Neural crest cell (in vitro differentiated cells): ENCODE measurements at places on chromosomes 6 and 20. TPM values are rescaled to one million over a fixed set of nuclear protein-coding genes. Genes with fewer than 3 reads are reported as not detected.
A peak's percentile ranks its signal among the peaks of the same experiment; 100 is the strongest.

PAX1 gene
- not detected in 2 replicates for total RNA-seq

DNA sequence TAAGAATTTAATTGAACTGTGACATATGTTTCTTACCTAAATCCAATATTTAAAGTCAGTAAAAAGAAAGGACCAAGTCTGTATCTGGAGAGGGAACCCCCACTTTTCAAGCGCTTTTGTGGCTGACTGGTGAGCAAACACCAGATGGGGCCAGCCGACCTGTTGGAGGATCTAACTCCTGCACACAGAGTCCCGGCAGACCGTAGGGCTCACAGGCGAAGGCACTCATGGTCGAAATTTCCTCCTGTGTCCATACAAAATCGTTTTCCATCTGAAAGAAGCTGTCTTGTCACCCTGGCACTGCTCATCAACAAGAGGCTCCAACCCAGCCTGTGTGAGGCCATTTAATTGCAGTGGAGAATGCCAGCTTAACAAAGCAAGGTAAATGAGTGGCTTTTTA, 94.0 kb downstream of the SCML4 start:
- H3K4me3 ChIP-seq: no peak overlapping the region
- H3K4me1 ChIP-seq: peaks cover 5% of the 10 kb centered on the region
- no peak for DNase-seq
- H3K36me3 ChIP-seq: no peaks in the 10 kb centered on the region
- H3K27me3 ChIP-seq: no peaks in the 10 kb centered on the region

OR2J3 gene
- not detected in 2 replicates for total RNA-seq

MRAP2 gene
- 0.93 and 1.4 TPM in 2 replicates for total RNA-seq

GRCh38 chr6:154112181-154112809, 73.3 kb downstream of the OPRM1 start:
- no peaks in the 10 kb centered on the region for H3K4me1 ChIP-seq
- no peaks in the 10 kb centered on the region for H3K27me3 ChIP-seq
- H3K4me3 ChIP-seq: no peak overlapping the region

KIAA1586 gene
- total RNA-seq: 38.2 and 39.8 TPM in 2 replicates

DNA sequence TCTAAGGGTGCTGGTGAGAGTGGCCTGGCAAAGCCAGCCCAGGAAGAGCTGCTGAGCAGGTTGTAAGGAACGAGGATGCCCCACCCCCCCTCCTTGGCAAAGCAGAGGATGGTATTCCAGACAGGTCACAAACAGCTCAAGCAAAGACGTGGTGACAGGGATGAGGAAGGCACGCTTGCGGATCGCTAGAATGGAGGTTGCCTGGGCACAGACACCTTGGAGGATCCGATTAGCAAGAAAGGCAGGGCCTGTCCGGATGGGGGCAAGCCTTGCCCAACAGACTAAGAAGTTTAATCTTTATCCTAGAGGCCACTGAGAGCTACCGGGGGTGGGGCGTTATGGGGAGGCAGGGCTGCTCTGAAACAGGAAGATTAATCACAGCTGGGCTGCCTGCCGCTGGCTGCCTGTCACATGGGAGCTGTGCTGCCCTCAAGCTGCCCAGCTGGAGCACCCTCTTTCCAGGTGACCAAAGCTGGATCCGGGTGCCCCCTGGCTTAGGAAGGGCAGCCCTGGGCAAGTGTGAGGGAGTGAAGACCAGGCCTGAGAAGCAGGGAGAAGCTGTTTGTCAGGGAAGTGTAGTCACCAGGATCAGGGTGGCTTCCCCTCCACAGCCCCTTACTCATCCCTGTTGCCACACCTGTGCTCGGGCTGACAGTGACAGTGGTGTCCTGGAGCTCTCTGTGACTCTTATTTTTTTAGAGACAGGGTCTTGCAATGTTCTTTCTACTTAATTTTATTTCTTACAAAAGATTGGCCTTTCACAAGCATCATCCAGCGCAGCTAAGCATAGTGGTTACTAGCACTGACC, 9.1 kb upstream of the MAPK13 start:
- H3K4me3 ChIP-seq: no peak overlapping the region
- H3K27ac ChIP-seq: no peak overlapping the region
- H3K4me1 ChIP-seq: no peaks in the 10 kb centered on the region
- H3K27me3 ChIP-seq: no peaks in the 10 kb centered on the region

DNA sequence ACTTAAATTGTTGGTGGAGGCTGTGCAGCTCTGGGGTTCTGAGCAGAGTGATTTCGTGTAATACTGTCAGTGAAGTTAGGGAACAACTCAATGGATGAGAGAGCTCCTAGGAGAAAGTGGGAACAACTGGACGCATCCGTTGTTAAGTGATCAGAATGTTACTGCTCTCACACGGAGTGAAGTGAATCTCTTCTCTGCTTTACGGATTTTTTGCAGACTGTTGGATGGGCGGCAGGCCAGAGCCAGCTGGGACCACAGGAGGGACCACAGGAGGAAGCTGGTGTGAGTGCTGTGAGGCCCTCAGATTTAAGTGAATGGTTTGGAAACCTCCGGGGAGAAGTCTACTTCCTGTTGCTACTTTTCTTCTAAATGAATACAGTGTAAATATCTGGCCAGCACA, 23.7 kb upstream of the PPP1R14C start:
- H3K36me3 ChIP-seq: peaks cover 5% of the 10 kb centered on the region
- H3K4me3 ChIP-seq: no peak overlapping the region

DNA sequence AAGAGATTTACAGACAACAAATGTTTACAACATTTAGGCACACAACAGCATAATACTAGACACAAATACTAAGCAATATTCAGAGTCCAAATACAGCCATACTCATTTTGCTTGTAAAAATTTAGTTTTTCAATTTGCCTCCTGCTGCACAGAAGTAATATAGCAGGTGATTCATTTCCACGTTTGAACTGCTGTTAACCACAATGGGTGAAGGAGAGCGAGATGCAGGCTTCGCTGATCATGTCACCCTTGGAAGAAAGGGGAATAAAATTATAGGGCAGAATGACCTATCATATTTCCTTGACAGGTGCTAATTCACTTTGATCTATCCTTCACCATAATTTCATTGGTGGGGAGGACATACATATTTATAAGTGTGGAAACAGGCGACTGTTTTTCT, 643.8 kb upstream of the AGPAT4 start:
- no peaks in the 10 kb centered on the region for H3K4me1 ChIP-seq
- no peaks in the 10 kb centered on the region for H3K27me3 ChIP-seq
- DNase-seq: no peak

ELOVL4 gene
- total RNA-seq: 9.0 and 10.1 TPM in 2 replicates

- peaks cover 27% of the 10 kb centered on the region for H3K27me3 ChIP-seq
- H3K4me1 ChIP-seq: no peaks in the 10 kb centered on the region
- H3K4me3 ChIP-seq: no peak overlapping the region
- no peak for DNase-seq
Observed at GRCh38 chr6:170108890-170109587, 181.8 kb downstream of the DLL1 start.

GRCh38 chr20:4720041-4720976, 1.4 kb upstream of the PRND start:
- peak; percentile 72 for DNase-seq
- H3K36me3 ChIP-seq: no peaks in the 10 kb centered on the region
- no peaks in the 10 kb centered on the region for H3K27me3 ChIP-seq
- H3K4me1 ChIP-seq: peaks cover 17% of the 10 kb centered on the region

SLC35F1 gene
- total RNA-seq: 41.4 and 43.1 TPM in 2 replicates

- no peak overlapping the region for H3K4me3 ChIP-seq
- no peak overlapping the region for H3K27ac ChIP-seq
- no peak for DNase-seq
- peaks cover 2% of the 10 kb centered on the region for H3K27me3 ChIP-seq
- H3K36me3 ChIP-seq: no peaks in the 10 kb centered on the region
Observed at GRCh38 chr6:34020807-34021553, 124.9 kb downstream of the GRM4 start.

- H3K4me3 ChIP-seq: peak overlapping the region; percentile 95
- peaks cover 24% of the 10 kb centered on the region for H3K4me1 ChIP-seq
- H3K27ac ChIP-seq: no peak overlapping the region
- H3K36me3 ChIP-seq: no peaks in the 10 kb centered on the region
- H3K27me3 ChIP-seq: peaks cover 49% of the 10 kb centered on the region
Observed at GRCh38 chr20:37693242-37693634, 592 bp upstream of the CTNNBL1 start.

DNA sequence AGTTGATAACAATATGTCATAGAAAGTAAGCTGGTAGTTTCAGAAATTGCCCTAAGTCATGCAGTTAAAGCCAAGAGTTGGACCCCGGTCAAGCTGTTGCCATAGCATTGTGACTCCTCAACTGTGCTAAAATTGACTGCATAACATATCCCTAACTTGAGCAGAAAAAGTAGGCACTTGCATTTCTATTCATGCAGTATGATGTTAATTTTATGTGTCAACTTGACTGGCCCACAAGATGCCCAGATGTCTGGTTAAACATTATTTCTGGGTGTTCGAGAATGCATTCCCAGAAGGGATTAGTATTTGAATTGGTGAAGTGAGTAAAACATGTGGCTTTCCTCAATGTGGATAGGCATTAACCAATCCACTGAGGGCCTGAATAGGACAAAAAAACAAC, 136.4 kb downstream of the GPR63 start:
- no peak overlapping the region for H3K27ac ChIP-seq
- H3K4me1 ChIP-seq: no peaks in the 10 kb centered on the region
- no peaks in the 10 kb centered on the region for H3K36me3 ChIP-seq
- H3K4me3 ChIP-seq: no peak overlapping the region
- H3K27me3 ChIP-seq: peaks cover 9% of the 10 kb centered on the region
- no peak for DNase-seq

TOX2 gene
- 3.3 and 4.1 TPM in 2 replicates for total RNA-seq

DNA sequence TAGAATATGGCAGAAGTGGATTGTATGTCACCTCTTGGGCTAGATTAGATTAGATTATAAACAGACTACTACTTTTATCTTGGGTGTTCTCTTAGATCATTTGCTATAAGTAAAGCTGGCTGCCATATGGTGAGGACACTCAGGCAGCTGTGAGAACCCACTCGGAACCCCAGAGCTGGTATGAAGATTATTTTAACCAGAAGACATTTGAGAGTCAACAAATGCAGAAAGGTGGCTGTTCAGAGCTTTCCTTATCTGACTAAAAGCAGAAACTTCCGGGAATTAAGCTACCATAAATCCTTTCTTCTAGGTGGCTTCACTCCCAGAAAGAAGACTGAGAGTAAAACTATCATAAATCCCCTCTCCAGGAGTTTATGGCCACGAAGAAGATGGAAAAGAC, 91.9 kb downstream of the RNGTT start:
- H3K4me3 ChIP-seq: no peak overlapping the region
- H3K27ac ChIP-seq: no peak overlapping the region
- no peaks in the 10 kb centered on the region for H3K4me1 ChIP-seq
- no peaks in the 10 kb centered on the region for H3K36me3 ChIP-seq
- no peak for DNase-seq

DNA sequence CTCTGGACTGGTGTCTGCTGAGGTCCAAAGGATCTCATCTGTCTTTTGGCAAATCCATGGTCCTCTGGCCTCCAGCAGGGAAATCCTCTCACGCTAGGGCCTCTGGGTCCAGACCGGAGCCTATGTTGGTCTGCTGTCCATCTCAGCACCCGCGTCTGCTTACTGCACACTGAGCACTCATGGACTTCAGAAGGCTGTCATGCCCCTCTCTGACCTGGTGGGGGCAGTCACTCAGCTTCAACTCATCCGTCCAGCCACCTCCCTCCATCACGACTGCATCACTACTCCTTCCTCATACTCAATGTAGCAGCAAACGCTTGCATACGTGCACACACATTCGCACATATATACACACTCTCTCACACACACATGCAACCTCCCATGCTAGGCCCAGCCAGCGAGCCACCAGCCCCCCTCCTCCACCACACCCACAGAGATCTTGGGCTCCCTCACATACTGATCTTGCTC, 33.3 kb downstream of the GABRR2 start:
- no peaks in the 10 kb centered on the region for H3K4me1 ChIP-seq
- H3K27me3 ChIP-seq: no peaks in the 10 kb centered on the region
- H3K27ac ChIP-seq: no peak overlapping the region
- no peaks in the 10 kb centered on the region for H3K36me3 ChIP-seq

- no peak overlapping the region for H3K4me3 ChIP-seq
- DNase-seq: no peak
Observed at GRCh38 chr20:38875175-38875993, 50.8 kb upstream of the FAM83D start.

DNA sequence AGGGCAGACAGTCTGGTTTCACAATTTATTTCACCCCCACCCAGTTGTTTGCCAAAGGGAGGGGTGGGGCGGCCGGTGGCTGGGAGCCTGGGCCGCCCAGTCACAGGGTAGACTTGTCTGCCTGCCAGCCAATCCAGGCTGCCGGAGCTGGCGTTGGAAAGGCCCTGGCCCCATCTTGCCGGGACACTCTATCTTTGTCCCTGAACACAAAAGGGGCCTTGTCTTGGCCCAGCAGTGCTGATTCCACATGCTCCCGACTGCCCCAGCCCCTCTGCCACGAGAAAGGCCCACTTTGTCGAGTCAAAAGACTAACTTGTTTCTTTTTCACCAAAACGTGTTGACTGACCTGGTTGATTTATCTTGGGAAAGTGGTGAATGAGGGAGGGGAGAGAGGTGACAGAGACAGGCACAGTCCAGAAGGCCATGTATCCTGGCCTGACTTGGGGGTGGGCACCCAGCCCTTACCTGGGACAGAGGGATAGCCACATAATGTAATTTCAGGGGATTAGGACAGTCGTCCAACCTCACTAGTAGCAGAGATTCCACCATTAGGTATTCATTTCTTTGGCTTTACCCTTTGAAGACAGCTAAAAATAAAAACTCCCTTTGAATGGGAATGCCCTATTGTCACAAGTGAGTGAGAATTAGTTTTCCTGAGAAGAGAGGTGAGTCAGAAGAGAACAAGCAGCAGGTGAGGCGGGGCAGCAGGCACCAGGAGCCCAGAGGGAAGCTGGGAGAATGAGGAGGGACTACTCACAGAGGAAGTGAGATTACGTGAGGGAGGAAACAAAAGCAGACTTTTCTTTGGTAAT, 67.0 kb upstream of the SIRPA start:
- peak overlapping the region; percentile 91 for H3K27ac ChIP-seq
- peaks cover 3% of the 10 kb centered on the region for H3K36me3 ChIP-seq

DNA sequence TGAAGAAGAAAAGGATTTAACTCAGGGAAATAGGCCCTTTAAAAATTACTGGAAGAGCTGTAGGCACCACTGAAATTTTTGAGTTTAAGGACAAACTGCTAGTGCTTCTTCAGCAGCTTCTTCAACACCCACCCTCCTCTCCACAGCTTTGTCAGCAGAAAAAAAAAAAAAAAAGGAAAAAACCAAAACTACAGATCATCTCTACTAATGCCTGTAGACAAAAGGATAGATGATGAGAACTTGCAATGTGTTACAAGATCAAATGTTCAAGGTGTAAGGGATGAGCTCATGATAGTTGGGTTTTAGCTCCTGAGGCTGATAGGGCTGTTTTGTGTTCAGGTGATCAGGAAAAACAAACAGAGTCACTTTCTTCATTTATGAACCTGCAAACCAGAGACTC, 55.2 kb upstream of the PREP start:
- no peak overlapping the region for H3K4me3 ChIP-seq
- no peak for DNase-seq
- no peak overlapping the region for H3K27ac ChIP-seq

- no peak overlapping the region for H3K27ac ChIP-seq
- H3K4me3 ChIP-seq: no peak overlapping the region
- H3K27me3 ChIP-seq: peaks cover 4% of the 10 kb centered on the region
- no peaks in the 10 kb centered on the region for H3K36me3 ChIP-seq
Observed at GRCh38 chr20:61072398-61072797, 179.7 kb upstream of the CDH4 start.

- DNase-seq: no peak
- peaks cover 56% of the 10 kb centered on the region for H3K27me3 ChIP-seq
- no peak overlapping the region for H3K27ac ChIP-seq
- H3K4me1 ChIP-seq: no peaks in the 10 kb centered on the region
- H3K36me3 ChIP-seq: no peaks in the 10 kb centered on the region
Observed at GRCh38 chr20:2625062-2625461, 27.4 kb upstream of the NOP56 start.

KCNQ5 gene
- 1.2 and 1.5 TPM in 2 replicates for total RNA-seq
